Activated CD4-positive, alpha-beta T cell treated with anti-CD3 and anti-CD28 coated beads, Interleukin-2, amount 10 ng/mL, durations not matched to agents 7 days and 5 days (primary cell): ENCODE measurements at places on chromosomes 6 and 20. TPM values are rescaled to one million over a fixed set of nuclear protein-coding genes. Genes with fewer than 3 reads are reported as not detected.

TRIM31 gene
- not detected for total RNA-seq

MAFB gene
- not detected for total RNA-seq

MYLK2 gene
- total RNA-seq = 0.87 TPM

RAB44 gene
- total RNA-seq = 0.15 TPM

SLC26A8 gene
- total RNA-seq = not detected

MUC22 gene
- total RNA-seq = not detected

SEMG1 gene
- not detected for total RNA-seq

CST2 gene
- not detected for total RNA-seq

PRKN gene
- total RNA-seq = 0.77 TPM

SLC13A3 gene
- not detected for total RNA-seq

CLVS2 gene
- not detected for total RNA-seq

- no peaks in the 10 kb centered on the region for H3K4me1 ChIP-seq
- no peak overlapping the region for H3K4me3 ChIP-seq
Measured at GRCh38 chr20:25188218-25188617, 7.3 kb upstream of the ENTPD6 start.

- H3K4me3 ChIP-seq = no peak overlapping the region
- peaks cover 12% of the 10 kb centered on the region for H3K4me1 ChIP-seq
- H3K27me3 ChIP-seq = no peaks in the 10 kb centered on the region
Measured at GRCh38 chr6:40634429-40634828, 47.3 kb upstream of the LRFN2 start.

DNA sequence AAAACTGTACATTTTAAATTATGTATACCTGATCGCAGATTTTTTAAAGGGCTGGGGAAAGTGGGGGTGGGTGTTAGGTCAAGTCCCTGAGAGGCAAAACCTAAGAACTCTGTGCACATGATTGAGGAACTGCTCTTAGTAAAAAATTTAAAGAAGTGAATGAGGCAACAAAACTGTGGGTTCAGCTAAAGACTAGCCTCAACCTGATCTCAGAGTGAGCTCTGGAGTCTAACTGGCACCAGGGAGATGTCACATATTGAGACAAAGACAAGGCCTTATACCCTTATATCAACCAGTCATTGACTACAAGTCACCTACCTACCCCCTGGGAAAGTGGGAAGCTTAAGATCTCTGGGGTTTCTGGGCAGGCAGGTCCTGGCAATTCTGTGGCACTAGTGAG, 27.4 kb upstream of the RUNX2 start:
- no peaks in the 10 kb centered on the region for H3K27me3 ChIP-seq
- no peak overlapping the region for H3K27ac ChIP-seq
- H3K4me3 ChIP-seq = no peak overlapping the region
- no peak for DNase-seq

DNA sequence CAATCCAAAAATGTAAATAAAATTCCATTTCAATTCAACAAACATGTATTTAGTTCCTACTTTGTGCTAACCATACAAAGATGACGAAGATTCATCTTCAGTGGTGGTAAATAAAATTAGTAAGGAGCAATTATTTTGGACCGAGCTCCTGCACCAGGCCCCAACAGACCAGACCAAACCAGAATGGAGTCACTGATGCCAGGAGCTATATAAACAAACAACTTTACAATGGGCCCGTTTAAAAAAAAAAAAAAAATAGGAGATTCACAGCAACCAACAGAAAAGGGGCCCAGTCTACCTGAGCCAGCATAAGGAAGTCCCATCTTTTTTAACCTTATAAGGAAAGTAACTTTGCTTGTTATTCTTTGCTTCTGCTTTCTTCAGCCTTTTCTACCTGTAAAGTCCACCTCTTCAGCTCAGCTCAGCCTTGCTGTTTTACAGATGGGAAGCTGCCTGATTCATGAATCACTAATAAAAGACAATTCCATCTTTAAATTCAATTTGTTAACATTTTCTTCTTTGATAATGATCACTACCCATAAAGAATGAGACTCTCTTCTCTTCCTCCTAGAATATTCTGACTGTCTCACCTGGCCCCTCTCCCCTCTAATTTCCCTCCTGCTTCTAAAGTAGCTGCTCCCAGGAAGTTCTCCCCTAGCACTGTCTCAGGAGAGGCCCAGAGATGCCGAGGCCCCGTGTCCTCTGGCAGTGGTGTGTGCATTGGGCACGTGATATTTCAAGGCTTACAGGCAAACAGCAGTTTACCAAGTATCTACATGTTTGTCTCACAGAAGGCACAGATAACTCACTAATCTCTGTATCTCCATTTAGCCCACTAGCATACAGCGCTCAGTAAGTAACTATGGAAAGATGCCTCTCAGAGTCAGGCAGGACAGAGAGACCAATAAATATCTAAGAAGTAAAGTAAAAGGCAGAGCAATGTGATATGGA, 8.4 kb downstream of the MBOAT1 start:
- H3K27ac ChIP-seq = peak overlapping the region; percentile 55
- H3K27me3 ChIP-seq = no peaks in the 10 kb centered on the region
- no peak overlapping the region for H3K4me3 ChIP-seq
- DNase-seq = no peak
- H3K36me3 ChIP-seq = peaks cover 24% of the 10 kb centered on the region

DNA sequence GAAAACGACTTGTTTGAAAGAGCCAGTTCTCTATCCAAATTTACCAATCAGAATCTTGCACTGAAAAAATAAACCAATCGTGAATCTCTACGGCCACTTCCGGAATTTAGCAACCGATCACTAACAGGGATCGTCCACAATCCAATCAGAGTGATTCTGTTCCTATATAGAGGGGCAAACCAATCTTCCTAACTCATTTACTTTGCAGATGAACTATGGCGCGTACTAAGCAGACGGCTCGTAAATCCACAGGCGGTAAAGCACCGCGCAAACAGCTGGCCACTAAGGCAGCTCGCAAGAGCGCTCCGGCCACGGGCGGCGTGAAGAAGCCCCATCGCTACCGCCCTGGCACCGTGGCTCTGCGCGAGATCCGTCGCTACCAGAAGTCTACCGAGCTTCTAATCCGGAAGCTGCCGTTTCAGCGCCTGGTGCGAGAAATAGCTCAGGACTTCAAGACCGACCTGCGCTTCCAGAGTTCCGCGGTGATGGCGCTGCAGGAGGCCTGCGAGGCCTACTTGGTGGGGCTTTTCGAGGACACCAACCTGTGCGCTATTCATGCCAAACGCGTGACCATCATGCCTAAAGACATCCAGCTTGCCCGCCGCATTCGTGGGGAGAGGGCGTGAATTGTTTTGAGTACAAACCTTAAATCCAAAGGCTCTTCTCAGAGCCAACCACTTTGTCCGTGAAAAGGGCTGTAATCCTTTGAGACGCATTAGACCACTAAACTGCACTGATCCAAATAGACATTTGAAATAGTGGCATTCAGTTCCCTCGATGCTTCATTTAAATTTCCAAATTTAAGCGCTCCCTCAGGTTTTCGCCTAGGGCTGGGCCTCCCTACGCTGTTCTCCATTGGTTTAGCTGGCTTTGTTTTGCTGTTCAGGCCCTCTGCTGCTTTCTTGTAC, 138.0 kb downstream of the HFE start:
- peaks cover 40% of the 10 kb centered on the region for H3K4me1 ChIP-seq
- no peak overlapping the region for H3K4me3 ChIP-seq

GRCh38 chr6:113570161-113570560, 287.0 kb upstream of the MARCKS start:
- H3K4me1 ChIP-seq = no peaks in the 10 kb centered on the region
- no peaks in the 10 kb centered on the region for H3K27me3 ChIP-seq
- H3K27ac ChIP-seq = no peak overlapping the region
- no peak for DNase-seq
- no peak overlapping the region for H3K4me3 ChIP-seq

- peaks cover 2% of the 10 kb centered on the region for H3K27me3 ChIP-seq
- peak overlapping the region; percentile 97 for H3K27ac ChIP-seq
- peak; percentile 92 for DNase-seq
- H3K4me3 ChIP-seq = peak overlapping the region; percentile 66
- peaks cover 4% of the 10 kb centered on the region for H3K36me3 ChIP-seq
Measured at GRCh38 chr6:33904050-33904746, 100.4 kb upstream of the MLN start.

- no peaks in the 10 kb centered on the region for H3K27me3 ChIP-seq
- H3K4me1 ChIP-seq = peaks cover 10% of the 10 kb centered on the region
- H3K27ac ChIP-seq = no peak overlapping the region
- no peak overlapping the region for H3K4me3 ChIP-seq
- DNase-seq = no peak
Measured at GRCh38 chr6:166830185-166830890, 126.0 kb downstream of the RNASET2 start.

DNA sequence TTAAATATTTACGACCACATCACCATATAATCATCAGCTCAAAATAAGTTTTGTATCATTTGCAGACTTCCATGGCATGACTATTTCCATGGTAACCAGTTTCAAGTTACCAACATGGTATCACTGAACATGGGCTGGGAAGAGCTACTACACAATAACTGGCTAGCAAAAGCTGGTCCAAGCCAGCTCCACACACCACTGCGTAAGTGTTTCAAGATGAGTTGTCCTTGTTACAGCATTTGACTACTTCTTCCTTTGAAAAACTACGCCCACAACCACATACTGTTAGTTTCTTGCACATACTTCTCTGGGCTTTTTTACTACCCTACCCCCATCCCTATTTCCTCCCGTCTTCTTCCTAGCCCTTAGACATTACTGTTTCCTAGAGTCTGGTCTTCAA, 8.5 kb downstream of the CD164 start:
- H3K36me3 ChIP-seq = peaks cover 75% of the 10 kb centered on the region
- peak overlapping the region; percentile 83 for H3K27ac ChIP-seq
- H3K27me3 ChIP-seq = no peaks in the 10 kb centered on the region
- peak overlapping the region; percentile 38 for H3K4me3 ChIP-seq
- H3K4me1 ChIP-seq = peaks cover 71% of the 10 kb centered on the region

DNA sequence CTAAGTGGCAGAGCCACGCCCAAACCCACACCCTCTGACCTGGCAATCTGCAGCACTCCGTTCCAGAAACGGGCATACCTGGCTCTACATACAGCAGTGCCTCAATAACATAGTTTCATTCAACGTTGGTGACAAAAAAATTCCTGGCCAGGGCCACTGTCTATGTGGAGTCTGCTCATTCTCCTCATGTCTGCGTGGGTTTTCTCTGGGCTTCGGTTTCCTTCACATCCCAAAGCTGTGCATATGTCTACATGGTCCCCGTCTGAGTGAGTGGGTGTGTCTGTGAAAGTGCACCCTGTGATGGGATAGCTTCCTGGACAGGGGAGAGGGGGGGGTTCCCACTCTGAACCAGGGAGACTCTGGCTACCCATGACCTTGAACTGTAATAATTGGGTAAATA, 2.1 kb downstream of the KIAA0319 start:
- peaks cover 16% of the 10 kb centered on the region for H3K4me1 ChIP-seq
- peaks cover 40% of the 10 kb centered on the region for H3K27me3 ChIP-seq
- H3K27ac ChIP-seq = no peak overlapping the region
- DNase-seq = no peak
- H3K36me3 ChIP-seq = peaks cover 2% of the 10 kb centered on the region
- H3K4me3 ChIP-seq = no peak overlapping the region

DNA sequence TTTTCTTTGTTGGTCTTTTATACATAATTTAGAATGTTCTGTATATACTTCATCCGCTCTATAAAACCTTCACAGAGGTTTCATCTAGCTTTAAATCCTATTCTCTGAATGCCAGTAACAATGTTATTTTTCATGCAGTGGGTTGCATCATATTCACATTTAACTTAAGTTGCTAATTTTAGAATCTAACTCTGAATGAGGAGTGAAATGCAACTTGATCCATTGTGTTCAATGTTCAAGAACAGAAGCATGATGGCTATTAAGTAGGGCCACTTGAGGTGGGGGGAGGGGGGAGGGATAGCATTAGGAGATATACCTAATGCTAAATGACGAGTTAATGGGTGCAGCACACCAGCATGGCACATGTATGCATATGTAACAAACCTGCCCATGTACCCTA, 224.5 kb downstream of the NKAIN2 start:
- no peak overlapping the region for H3K4me3 ChIP-seq
- no peaks in the 10 kb centered on the region for H3K27me3 ChIP-seq
- DNase-seq = no peak
- no peaks in the 10 kb centered on the region for H3K4me1 ChIP-seq
- no peak overlapping the region for H3K27ac ChIP-seq
